H7 (cell line): ENCODE measurements at places on chromosomes 3 and 15. TPM values are rescaled to one million over a fixed set of nuclear protein-coding genes. Genes with fewer than 3 reads are reported as not detected.

- no peak for DNase-seq
Measured at GRCh38 chr3:79367803-79368202, 400.0 kb downstream of the ROBO1 start.

GRCh38 chr15:80727196-80727595 is 32.1 kb downstream of the ABHD17C start:
- no peak for DNase-seq

GRCh38 chr3:8095724-8096123 is 405.9 kb upstream of the LMCD1 start:
- DNase-seq = peak; percentile 9

GRCh38 chr3:192024751-192025150 is 563.8 kb downstream of the PYDC2 start:
- no peak for DNase-seq

DNA sequence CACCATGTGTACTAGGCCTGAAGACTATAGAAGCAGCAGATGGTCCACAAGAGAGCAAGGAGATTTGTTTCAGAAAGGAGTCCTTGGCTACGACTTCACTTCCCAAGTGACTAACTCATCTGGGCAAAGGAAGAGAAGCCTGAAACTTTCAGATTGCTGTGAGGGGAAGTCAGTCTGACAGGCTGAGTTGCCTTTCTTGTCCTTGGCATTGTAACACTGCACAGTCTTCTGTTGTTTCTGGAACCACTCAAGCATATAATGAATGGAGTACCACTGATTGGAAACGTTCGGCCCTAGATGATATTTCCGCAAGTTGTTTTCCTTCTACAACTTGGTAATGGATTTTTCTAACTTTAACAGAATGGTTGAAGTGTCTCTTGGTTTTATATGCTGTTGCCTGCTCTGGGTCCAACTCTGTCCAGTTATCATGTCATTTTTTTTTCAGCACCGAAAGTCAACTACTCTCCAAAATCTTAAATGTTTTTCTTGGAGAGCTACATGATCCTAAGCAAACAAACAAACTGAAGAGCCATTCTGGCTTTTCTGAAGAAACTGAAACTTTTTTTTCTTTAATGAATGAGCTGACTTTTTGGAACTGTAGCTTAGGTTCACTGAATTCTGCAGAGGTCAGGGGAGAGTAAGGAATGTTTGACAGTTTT is 685.7 kb downstream of the MECOM start:
- no peak for DNase-seq

- peak; percentile 83 for DNase-seq
Measured at GRCh38 chr3:39291903-39292329, 12.1 kb upstream of the CX3CR1 start.

CELF6 gene
- 0.21 TPM in 1 of 2 replicates, not detected in the other for total RNA-seq

SAMMSON gene
- 0.04 TPM in 1 of 2 replicates, not detected in the other for total RNA-seq

MAP1A gene
- total RNA-seq = 0.67 and 1.8 TPM in 2 replicates

CLRN1 gene
- 0.17 and 0.22 TPM in 2 replicates for total RNA-seq

IGF2BP2 gene
- 83.7 and 122 TPM in 2 replicates for total RNA-seq

SNX4 gene
- 22.9 and 32.4 TPM in 2 replicates for total RNA-seq

CLDND1 gene
- total RNA-seq = 55.2 and 58.1 TPM in 2 replicates
